Suppressor macrophage treated with lipopolysaccharide for 4 hours (primary cell): ENCODE measurements at places on chromosomes 2 and 18.

GRCh38 chr2:239765076-239765845, 259.9 kb downstream of the NDUFA10 start:
- DNase-seq, result no peak

GRCh38 chr2:107785756-107786155, 40.9 kb upstream of the RGPD4 start:
- DNase-seq, result no peak

DNA sequence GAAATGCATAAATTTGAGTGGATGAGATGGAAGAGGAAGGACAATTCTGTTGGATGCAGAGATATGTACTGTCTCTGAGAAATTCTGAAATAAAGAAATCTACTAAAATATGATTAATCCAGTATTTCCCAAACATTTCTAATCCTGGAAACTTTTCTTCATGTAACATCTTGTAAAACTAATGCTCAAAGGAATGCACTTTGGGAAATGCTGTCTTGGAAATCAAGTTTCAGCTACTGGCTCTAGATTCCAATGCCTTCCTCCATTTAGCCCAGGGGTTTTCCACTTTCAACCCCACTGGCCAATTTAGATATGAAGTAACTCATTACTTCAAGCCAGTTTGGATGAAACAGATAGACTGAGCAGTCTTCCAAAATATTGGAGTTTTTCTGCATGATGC, 355.1 kb downstream of the TXNL1 start:
- DNase-seq, result no peak

DNA sequence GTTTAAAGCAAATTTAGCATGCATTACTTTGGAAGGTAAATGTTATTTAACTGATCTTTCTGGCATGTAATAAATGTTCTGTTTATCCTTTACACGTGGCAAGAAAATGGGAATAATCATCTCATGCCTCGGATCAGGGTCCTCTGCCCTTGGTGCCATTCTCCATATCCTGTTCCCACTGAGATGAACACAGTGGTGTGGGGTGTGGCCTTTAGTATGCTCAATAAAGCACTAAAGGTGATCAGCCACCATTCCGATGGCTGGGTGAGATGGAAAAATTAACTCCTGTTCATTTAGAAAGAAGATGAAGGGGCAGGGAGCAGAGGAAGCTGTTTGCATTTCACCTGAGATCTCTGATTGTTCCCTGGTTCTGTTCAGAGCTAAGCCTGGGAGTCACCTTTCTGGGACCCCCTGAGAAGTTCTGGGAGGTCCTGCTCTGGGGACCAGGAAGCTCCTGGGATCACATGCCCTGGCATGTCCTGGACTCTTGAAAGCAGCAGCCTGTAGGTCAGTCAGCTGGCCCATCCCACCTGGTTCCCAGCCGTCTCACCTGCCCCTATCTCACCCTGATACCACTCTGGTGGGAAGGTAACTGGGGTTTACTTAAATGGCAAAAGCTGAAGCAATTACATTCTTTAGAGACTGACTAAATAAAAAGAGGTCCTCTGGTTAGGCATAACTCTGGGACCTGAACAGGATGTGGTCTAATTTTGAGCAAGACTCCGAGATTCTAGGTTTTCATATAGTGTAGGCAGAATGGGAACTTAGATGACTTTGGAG, 288.9 kb upstream of the EPAS1 start:
- DNase-seq, result no peak

DNA sequence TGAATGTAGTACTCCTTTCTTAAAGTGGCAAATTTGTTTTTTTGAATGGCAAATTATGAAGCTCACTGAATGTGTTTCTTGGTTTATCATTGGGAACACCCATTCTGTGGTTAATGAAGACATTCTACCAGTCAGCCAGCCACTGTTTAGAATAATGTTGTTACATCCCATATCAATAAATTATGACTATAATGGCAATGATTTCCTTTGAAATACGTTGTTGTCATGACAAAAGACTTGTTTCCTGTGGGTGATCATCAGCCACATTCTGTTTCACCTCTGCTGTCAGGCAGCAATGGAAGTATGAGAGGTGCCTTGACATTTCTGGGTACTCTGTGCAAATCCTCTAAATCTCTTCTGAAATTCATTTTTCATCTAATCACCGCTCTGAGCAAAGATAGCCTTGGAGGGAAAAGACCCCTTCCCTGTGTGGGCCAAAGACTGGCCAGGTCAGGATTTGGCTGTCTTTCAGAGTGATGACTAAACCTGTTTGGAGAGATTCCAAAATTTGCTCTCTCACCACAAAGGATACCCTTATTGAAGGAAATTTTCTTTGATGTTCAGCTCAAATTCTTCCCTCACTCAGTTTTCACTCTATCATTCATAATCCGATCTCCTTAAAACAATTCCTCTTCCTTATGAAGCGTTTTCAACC, 869.2 kb downstream of the BCL11A start:
- DNase-seq, result no peak

DNA sequence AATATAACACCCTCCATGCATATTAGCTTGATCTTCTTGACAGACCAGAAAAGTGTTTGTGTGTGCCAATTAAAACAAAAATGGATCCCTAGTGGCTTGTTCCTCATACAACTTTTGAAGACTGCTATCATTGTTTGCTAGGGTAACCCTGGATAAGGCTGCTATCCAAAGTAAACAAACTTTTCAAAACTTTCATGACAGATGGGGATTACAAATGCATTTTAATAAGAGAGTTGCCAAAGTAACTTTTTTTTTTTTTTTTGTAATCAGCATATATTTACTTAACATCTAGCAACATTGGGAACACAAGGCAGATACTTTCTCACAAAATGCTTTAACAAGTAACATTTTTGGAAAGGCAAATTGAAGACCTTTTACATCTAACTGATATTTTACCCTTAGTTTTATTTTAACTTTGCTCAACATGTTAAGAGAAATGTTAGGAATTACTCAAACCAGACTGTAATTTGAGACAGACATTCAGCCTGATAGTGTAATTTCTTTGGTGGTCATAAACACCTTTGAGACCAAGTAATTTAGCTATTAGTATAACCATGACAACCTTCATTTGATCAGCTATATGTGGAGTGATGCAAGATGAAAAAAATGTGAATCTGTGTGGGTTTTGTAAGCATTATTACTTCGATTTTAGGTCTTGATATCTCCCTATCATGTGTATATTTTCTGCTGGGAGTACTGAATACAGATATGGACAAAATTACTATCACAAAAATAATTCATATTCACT, 300.9 kb downstream of the ARHGAP15 start:
- DNase-seq, result no peak

DNA sequence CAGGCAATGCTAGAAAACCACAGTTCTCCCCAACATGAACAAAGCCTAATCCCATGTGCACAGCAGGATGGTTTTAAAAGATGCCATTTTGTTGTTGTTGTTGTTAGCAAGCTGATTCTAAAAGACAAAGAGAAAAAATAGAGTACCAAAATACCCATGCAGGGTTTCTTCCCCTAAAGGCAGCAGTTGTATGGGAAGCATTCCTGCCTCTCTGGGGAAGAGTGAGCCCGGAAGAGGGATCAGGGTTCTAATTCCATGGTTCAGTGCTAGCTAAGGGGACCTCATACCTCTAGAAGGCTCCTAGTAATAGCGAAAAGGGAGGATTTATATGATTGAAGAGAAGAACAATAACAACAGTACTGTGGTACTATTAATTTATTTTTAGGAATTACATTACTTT, 327.6 kb downstream of the DPP10 start:
- DNase-seq, result no peak

GRCh38 chr2:182078988-182079602, 93.4 kb downstream of the PPP1R1C start:
- no peak for DNase-seq

DNA sequence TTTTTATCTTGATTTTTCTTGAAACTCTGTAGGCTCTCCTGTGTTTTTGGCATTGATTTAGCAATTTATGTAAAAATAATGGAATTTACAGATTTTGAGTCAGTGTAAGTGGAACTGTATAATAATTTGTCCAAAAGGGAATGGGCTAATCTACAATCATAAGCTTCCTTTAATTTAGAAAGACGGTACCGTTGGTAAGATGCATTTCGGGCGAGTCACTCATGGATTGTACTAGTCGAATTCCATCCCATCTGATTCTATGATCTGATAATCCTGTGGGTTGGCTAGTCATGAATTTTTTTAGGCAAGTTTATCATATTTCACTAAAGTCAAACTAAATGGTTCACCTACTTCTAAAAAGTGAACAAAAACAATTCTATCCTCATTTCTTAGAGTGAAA, 133.4 kb downstream of the ZNF407 start:
- no peak for DNase-seq

GRCh38 chr18:7926526-7926925, 359.4 kb downstream of the PTPRM start:
- no peak for DNase-seq

DNA sequence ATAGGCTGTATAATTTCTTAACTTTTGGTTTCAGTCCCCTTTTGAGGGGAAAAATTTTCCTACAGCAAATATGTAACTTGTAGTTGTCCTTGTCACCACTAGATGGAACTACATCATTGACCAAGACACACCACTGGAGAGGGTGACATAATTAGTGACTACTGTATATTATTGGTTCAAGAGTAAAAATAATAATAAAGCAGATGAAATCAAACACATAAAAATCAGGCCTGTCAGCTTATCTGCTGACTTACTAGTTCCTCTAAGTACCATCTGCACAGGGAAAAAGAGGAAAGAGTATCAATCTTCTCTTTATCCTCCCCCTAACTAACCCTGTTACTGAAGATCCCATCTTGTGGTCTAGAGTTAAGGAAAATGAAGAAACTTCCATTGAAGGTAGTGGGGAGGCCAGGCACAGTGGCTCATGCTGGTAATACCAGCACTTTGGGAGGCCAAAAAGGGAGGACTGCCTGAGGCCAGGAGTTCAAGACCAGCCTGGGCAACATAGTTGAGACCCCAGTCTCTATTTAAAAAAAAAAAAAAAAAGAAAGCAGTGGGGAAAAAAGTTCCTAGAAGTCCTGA, 29.6 kb upstream of the ENOSF1 start:
- peak; percentile 63 for DNase-seq

DNA sequence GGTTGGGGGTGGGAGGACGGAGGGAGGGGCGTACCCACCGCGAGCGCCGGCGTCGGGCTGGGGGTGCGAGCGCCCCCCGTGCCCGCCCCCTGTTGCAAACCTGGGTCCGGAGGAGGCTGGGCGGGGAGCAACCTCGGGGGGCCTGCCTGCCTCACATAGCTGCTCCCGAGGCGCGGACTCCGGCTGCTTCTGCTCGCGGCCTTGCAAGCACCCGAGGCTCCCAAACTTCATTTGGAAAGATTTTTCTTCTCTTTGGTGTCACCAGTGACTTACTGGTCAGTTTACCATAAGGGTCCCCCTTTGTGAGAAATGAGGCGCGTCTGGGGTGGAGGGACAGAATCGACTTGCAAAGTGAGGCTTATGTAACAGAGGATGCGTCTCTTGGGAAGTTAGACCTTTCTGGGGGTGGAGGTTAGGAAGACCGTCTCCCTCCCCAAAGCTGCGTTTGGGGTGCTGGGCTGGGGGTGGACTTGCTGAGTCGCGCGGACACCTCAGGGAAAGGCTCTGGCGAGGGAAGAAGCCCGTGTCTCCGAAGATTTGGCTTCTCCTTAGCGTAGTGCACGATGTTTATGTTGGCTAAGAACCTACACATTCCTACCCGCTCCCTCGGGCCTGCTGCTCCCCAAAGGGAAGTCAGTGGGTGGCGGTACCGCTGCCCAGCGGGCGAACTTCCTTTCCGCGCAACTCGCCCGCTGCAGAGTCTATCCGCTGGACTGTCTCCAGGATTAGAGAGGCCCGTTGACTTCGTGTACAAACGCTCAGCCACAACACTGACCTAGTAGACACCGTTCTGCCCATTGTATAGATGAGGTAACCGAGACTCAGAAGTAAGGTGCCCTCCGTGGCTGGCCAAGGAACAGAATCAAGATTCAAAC, 559 bp downstream of the TMEM37 start:
- DNase-seq, result peak; percentile 58

GRCh38 chr2:176130957-176131847, 1.7 kb downstream of the HOXD8 start:
- DNase-seq, result no peak

- DNase-seq, result no peak
Observed at GRCh38 chr2:230634146-230634545, 78.5 kb upstream of the CAB39 start.

- no peak for DNase-seq
Observed at GRCh38 chr2:7845332-7845731, 836.5 kb upstream of the ID2 start.
